Right ventricle myocardium inferior (tissue), 1 donor: ENCODE measurements at places on chromosomes 2 and 18. TPM values are rescaled to one million over a fixed set of nuclear protein-coding genes. Genes with fewer than 3 reads are reported as not detected.

Gene SCN9A
- 1.8 TPM for total RNA-seq

Gene TNFAIP6
- 2.9 TPM for total RNA-seq

DNA sequence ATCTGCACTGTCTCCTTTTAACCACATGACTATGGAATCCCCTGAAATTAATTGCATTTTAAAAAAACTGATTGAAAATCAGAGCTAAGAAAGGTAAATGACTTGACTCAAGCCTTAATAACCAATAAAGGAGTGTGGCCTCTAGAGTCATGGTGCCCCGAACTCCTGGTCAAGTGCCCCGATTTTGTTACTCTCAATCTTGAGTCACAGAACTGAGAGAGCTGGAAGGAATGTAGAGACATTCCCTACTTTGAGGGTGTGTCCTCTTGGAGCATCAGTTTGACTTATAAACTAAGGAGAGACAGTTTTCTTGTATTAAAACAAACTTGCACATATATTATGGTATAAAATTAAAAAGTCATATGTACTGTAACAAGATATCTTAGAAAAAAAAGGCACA, 2.4 kb downstream of the WDR43 start:
- no peak for DNase-seq

DNA sequence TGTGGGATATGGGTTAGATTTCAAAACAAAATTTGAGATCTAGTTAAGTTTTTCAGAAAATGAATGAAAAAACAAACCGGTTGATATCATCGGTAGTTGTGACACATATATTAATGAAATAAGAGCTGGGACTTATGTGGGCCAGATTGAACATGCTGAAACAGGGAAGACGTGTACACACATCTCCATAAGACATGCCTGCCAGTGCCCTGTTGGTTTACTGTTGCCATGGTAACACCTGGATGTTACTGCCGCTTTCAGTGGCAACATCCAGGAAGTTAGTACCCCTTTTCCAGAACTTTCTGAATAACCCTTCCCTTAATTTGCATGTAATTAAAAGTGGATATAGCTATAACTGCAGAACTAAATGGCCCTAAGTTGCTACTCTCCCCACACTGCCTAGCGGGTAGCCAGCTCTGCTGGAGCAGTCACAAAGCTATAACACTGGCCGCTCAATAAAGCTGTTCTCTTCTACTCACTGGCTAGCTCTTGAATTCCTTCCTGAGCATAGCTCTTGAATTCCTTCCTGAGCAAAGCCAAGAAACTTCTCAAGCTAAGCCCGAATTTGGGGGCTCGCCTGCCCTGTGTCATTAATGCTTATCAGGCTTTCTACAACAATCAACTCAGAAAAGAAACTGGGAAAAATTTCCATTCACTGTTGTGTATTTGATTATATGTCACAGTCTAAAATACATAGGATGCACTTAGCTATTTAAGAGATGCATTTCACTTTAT, 776.3 kb upstream of the CDH7 start:
- DNase-seq = no peak

DNA sequence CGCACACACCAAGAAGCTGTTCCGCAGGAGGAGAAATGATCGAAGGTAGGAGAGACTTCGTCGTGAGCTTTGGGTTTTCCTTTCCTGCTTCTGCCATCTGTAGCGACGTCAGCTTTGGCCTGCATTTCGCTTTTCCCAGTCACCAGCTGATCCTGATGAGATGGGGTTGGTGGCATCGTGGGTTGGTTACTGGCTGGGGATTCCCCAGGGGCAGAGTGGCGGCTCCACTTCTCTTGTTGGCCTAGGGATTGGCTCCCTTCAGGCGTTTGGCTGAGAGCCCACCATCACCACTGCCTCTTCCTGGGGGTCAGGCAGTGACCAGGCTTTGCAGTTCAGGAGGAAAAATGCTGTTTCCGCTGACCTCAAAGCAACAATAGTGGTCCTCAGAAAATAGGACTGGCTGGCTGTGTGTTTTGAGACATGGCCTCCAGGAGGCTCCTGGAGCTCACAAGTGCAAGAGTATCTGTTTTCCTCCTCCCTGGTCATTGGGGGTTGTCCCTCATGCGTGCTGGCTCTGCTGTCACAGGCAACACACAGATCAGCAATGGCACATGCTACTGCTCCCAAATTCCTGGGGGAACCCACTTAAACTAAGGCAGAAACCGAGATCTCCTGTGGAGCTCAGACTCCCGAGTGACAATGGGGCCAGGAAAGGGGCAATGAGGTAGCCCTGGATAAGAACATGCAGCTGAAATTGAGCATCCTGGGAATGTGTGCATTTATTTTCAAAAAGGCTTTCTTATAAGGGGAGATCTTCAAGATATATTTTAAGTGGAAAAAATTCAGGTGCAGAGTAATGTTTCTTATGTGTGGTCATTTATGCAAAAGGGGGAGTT, 173.0 kb downstream of the CTIF start:
- DNase-seq = no peak

DNA sequence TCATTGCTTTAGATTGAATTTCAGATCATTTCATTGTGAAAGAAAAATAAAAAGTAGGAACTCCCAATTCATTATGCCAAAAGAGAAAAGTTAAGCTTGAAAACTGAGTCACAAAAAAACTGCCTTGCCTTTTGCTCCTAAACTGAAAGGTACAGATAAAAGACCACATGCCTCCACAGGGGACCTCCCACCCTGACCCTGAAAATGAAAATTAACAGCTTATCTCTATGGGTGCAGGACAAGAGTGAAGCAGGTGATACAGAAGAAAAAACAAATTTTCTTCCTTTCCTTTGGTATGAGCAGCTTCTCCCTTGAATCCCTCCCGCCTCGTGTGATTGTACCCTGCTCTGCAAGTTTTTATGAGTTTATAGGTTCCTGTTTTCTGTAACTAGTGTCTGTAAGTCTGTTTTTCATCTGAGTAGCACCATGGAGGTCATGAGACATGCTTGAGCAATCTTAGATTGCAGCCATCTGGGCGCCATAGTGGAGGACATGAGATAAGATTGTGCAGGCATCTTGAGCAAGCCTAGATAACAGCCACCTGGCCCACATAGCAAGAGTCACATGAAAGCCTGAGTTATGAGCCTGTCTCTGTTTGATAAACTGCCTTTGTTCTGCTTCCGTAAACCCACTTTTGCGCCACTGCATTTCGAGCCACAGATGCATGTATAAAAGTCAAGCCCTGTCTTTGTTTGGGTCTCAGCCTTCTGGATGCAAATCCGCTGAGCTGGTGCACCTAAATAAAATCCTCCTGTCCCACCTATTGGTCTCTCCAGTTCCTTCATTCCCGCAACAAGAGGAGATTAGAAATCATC, 56.2 kb upstream of the DYNC1I2 start:
- no peak for DNase-seq

Gene MEIS1
- 40.1 TPM for total RNA-seq

- no peak for DNase-seq
These were observed 34.0 kb downstream of the UXS1 start for GRCh38 chr2:106159866-106160785.

Gene PARD3B
- total RNA-seq = 7.8 TPM

DNA sequence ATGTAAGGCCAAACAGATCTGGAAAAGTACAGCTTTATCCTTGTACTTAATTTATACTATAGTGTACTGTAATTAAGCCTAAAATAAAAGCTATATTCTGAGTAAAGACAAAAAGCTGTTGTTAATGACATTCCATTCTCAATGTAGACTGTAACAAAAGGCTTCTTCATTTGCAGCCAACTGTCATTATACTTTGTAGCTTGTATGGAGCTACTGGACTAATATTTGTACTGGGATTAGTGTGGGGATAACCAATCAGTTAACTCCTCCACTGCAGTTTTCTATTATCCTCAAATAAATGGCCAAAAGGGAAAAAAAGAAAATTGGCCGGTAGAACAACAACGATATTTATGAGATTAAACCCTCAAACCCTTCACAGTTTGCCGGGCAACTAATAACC, 66.5 kb downstream of the STK39 start:
- no peak for DNase-seq
